Stimulated activated CD4-positive, alpha-beta T cell treated with anti-CD3 and anti-CD28 coated beads, Interleukin-4, amount 100 ng/mL, for 48 hours (primary cell): ENCODE measurements at places on chromosomes 4 and X.

- no peak for DNase-seq
These were observed 484 bp downstream of the GALNTL6 start for GRCh38 chr4:171813526-171814250.

- no peak for DNase-seq
These were observed 226.7 kb downstream of the NDST4 start for GRCh38 chr4:114886761-114887160.

- DNase-seq = no peak
These were observed 677.8 kb downstream of the ADGRL3 start for GRCh38 chr4:61877893-61878292.

- DNase-seq = no peak
These were observed 815.0 kb upstream of the PCDH10 start for GRCh38 chr4:132334081-132334480.

- DNase-seq = no peak
These were observed 1639.3 kb downstream of the RPA4 start for GRCh38 chrX:98523026-98523425.

- DNase-seq = no peak
These were observed 234.7 kb upstream of the DIAPH2 start for GRCh38 chrX:96449896-96450295.

GRCh38 chr4:26015133-26015651, 101.2 kb downstream of the SMIM20 start:
- DNase-seq = no peak

GRCh38 chr4:61984260-61984909, 784.3 kb downstream of the ADGRL3 start:
- DNase-seq = no peak

DNA sequence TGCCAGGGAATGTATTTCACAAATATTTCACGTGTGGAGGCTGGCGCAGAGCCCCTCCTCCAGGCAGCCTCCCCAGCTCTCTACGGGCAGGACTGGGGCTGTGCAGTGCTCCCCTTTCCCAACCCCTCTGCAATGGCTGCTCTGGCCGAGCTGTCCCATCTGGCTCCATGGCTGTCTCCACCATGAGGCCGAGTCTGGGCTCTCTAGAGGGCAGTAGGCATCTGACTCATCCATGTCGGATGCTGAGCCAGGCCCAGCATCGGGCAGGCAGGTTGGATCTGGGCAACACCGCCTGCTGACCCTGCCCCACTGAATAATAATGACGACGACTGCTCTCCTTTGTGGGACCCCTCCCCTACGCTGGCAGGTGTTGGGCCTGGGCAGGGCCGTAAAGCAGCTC, 11.0 kb upstream of the SH3TC1 start:
- DNase-seq = no peak

DNA sequence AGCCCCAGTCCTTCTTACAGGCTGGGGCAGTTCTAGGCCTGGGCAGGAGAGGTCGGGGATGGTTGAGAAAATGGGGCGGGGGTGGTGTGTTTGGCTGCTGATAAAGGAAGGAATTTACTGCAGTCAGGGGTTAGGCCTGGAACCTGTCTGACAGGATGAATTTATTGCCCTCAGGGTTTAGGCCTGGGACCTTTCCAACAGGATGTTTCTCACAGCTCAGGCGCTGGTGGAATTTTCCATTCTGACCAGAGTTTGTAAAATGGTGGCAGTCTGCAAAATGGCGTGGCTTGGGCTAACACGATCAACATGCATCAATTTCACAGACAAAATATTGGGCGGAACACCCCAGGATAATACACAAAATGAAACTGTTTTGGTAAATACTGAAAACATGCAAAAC, 83.5 kb upstream of the SPIN4 start:
- DNase-seq = no peak
